Neural crest cell (in vitro differentiated cells): ENCODE measurements at places on chromosomes 16 and 17. TPM values are rescaled to one million over a fixed set of nuclear protein-coding genes. Genes with fewer than 3 reads are reported as not detected.

DNA sequence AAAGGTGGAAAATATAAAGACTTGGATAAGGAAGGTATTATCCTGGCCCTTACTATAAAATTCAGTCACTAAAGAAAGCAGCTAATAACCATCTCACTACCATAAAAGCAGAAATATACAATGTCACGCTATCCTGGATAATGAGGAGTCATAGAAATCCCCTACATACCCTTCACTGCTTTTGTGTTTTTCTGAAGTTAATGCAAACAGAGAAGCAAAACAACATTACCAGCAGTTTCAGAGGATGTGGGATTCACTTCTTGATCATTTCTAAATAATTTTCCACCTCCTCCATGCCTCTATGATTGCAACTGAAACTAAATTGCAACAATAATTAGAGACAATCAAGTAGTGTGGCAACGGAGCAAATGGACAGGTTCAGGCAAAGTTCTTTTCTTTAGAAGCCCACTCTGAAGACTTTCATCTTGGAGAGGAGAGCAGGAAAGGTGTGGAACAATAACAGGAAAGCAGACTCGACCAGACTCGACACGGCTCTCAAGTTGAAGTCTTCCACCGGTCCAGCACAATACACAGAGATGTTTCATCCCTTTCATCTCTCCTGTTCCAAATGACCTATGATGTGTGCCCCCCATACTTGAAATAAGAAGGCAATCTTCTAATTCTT is 10.2 kb downstream of the CYTH1 start:
- DNase-seq, result no peak

GRCh38 chr16:49947907-49948678 is 76.9 kb upstream of the CNEP1R1 start:
- no peak for DNase-seq

Gene DOC2A
- 5.7 and 6.4 TPM in 2 replicates for total RNA-seq

Gene SMIM36
- not detected in 2 replicates for total RNA-seq

GRCh38 chr17:60970741-60971140 is 293.1 kb downstream of the BCAS3 start:
- DNase-seq, result no peak

DNA sequence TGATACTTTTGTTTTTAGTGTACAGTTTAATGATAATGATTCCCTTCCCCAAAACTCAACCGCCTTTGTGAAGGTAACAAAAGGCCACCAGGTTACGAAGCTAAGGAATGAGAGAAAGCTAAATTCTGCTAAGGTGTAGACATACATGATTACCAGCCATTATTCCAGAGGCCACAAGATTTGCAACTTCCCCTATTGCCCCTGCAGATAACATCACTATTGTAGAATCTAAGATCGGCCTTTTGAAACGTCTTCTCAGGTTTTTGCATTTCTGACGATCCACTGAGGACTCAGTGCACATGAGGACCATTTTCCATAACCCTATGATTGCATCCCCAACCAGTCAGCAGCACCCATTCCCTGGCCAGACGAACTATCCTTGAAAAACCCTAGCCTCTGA is 33.9 kb upstream of the SNN start:
- no peak for DNase-seq

DNA sequence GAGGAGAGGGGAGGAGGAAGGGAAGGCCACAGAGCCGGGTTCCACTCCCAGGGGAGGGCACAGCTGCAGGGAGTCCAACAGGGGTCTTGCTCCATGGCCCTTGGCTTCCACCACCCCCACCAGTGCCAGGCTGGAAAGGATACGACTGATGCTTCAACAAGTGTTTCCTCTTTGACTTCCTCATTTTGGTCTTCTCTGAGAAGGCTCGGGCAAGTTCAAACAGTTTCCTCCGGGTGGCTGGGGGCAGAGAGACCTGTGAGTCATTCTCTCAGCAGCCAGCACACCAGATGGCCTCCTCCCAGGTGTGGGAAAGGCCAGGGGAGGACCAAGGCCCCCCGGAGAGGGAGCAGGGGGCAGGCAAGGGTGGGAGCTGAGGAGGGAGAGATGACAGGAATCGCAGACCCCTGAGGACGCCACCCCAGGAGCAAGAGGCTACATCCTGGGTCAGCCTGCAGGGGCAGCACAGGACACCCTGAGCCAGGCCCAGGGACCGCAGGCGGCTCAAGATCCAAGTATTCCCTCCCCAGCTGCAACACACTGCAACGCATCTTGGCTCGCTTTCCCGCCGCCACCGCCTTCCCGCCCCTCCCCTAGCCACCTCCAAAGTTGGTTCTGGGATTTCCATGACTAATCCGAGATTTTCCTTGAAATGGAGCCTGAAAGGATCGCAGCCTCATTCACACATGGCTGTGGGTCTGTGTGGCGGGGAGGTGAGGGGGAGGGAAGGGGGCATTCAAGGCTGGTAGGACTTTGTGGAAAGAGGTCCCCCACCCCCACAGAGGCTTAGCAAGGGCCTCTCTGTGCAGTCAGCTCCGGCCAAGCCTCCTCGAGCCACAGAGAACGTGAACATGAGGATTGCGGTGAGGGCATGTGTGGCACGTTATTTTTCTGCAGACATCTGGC is 18.4 kb upstream of the MRPS23 start:
- DNase-seq, result no peak

DNA sequence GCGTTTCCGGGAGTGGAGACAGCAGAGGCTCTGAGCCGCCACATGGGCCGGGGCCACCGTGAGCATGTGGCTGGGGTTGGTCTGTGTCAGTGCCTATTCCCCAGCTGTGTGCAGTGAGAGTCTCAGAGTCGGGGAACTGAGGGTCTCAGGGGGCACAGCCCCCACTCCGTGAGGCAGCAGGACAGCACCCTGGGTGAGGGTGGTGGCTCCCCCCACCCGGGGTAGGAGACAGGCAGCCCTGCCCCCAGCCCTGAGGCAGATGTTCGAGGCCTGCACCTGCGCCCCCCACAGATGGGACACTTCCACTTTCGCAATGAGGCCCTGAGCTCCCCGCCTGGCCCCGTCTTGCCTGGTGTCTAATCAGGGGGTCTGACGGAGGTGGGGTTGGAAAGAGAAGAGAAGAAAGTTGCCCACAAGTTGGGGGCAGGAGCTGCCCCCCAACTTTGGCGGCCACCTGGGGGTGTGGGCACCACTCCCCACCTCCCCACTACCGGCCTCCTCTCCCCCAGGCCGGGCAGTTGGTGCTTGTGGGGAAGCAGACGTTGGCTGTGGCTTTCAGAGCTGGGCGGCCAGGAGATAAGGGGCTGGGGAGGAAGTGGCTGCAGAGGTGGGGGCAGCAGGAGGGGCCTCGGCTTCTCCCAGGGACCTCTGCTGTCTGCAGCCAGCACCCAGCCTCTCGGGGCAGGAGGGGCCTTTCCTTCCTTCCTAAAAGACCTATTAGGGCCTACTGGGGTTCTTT is 1.8 kb upstream of the CBFA2T3 start:
- no peak for DNase-seq

Gene ATP1B2
- total RNA-seq, result 12.1 and 14.3 TPM in 2 replicates

- no peak for DNase-seq
Measured at GRCh38 chr17:52242268-52242667, 83.8 kb upstream of the CA10 start.

Gene TEX14
- 0.21 and 0.48 TPM in 2 replicates for total RNA-seq

DNA sequence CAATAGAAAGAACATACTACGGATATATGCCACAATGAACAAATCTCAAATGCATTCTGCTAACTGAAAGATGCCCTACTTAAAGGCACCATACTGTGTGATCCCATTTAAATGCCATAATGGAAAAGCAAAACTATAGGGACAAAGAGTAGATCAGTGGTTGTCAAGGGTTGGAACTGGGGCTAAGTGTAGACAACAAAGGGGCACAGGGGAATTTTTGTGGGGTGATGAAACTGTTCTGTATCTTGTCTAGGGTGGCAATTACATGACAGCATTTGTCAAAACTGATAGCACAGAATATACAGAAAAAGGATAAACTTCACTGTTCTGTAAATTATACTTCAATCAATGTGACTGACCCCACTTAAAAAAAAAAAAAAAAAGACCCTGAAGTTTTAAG is 17.7 kb downstream of the GFOD2 start:
- DNase-seq, result no peak

Gene NOD2
- total RNA-seq, result 0.51 and 0.57 TPM in 2 replicates

Gene GJD3
- 0.34 TPM in 1 of 2 replicates, not detected in the other for total RNA-seq

Gene MT1M
- total RNA-seq, result not detected in 2 replicates

Gene KRTAP16-1
- not detected in 2 replicates for total RNA-seq

- no peak for DNase-seq
Measured at GRCh38 chr16:26212599-26212998, 520.8 kb downstream of the HS3ST4 start.

- DNase-seq, result no peak
Measured at GRCh38 chr16:75181630-75182029, 25.3 kb downstream of the CTRB2 start.

Gene MT3
- total RNA-seq, result not detected in 2 replicates

- no peak for DNase-seq
Measured at GRCh38 chr16:11007714-11008280, 63.4 kb downstream of the CLEC16A start.
